ENCODE measurements at places on chromosomes 1 and 21.

DNA sequence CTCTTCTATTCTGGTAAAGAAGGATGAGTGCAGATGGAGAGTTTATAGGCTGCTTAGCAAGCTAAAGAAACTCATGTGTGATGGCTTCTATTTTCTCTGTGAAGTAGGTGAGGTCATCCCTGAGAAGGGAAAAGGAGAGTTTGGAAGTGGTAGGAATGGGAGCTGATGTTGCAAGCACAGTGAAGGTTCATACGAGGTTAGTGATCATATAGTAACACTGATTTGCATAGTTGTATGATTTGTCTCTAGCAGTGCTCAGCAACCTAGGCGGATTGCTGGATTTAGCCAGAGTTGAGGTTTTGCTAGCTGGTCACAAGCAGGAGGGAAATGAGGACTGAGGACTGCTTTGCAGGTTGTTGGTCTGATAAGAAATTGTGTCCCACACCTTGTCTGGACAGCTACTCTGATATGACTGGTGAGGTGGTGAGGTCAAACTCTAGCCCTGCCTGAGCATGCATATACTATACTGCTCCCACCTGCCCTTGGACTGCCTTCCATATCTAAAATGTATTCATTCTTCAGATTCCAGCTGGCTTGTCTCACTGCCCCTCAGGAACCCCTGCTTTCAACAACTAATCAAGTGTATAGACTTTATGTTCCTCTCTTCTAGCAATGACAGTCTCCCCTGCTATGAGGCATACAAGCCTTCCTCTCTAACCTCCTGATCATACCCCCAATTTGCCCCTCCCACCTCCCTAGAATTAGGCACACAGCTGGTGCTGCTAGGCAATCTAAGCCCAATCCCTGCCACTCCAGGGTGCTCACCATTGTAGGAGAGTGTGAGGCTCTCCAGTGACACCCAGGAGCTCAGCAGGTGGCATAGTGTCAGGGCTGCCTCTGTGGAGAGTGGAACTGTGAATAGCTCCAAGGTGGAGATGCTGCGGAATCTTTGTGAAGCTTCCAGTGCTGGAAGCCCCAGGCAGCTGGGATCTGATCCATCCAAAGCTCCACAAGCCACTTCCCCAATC, 18.5 kb downstream of the LRRC41 start:
- DNase-seq, result no peak

- DNase-seq, result no peak
These were observed 45.7 kb downstream of the CRB1 start for GRCh38 chr1:197313713-197314112.

- DNase-seq, result no peak
These were observed 14.1 kb downstream of the SUCO start for GRCh38 chr1:172547071-172547470.

DNA sequence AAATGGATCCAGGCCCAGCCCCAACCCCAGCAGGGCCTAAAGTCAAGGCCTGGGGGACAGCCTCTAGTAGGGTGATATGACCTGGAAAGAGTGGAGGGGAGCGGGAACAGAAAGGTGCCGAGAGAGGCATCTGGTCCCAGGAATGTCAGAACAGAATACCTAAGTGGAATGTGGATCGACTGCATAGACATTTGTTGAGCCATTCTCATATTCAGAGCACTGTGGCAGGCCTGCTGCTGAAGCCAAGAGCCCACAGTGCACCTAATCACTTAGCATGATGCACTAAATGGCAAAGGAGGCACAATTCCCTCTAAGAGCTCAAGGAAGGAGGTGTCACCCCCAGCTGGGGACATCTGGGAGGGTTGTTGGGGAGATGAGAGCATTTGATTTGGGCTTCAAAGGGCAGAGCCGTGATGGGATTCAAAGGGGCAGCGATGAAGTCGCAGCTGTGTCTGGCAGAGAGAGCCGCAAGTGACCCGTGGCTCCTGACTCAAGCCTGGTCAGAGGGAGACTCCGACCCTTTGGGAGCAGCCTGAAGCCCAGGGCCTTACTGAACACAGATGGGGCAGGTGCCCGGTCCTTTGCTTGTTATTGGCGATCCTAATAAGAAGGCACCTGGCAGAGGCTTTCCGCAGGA, 8.6 kb upstream of the PKP1 start:
- peak; percentile 41 for DNase-seq

- DNase-seq, result no peak
These were observed 33.7 kb downstream of the RASAL2 start for GRCh38 chr1:178127482-178128191.

DNA sequence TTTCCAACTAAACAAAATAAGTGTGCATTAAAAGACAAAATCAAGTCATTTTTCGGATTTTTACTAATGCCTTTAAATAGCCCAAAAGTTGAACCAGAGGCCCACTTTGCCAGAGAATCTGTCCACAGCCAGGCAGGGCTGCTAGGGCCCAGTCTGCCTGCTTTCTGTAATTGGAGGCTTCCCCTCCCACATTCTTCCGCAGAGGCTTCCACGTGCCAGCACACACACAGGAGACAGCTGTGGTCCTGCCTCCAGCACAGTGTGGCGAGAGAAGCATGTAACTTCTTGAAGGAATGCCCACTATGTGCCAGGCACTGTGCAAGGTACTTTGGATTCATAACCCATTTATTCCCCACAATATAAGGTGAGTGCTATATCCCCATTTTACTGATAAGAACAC, 11.3 kb upstream of the PDZK1IP1 start:
- no peak for DNase-seq

DNA sequence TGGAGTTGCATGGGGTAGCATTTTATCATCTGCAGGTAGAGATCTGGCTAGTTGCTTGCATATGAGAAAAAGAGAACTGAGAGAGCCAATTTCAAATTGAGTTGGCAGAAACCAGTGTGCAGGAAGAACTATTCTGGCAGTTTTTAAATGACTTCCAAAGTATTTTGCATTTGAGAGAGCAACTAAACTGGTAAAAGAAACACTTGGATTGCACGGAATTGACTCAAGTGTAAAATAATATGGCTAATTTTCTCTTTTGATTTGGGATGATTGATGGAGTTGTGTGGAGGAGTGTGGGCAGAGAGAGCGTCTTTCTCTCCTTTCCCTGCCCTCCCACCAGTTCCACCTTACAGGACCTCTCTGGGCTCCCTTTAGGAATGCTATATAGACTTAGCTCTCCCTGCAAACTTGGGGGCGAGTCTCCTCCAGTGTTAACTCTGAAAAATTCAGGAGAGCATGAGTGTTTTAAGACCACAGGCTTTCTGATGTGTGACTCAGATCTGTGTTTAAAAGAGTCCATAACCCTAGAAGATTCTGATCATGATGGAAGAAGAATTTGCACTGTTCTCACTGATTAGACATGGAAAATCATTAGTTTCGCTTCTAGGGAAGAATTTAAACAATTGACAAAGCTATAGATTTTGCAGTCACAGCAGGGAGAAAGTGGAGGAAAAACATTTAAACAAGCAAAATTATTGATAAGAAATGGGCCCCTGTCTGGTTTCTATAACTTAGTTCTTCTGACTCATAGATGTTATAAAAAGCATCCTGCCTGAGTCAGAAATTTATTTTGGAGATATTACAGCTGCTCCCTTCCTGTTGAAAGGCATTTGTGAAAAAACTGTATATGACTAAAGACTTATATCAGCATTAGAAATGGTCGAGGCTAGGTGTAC, 24.9 kb upstream of the CTBS start:
- no peak for DNase-seq
